ENCODE measurements at places on chromosomes 1 and 21.

GRCh38 chr1:227769047-227769935, 34.1 kb downstream of the SNAP47 start:
- DNase-seq = no peak

- DNase-seq = no peak
Measured at GRCh38 chr1:245874942-245875580, 632.0 kb downstream of the SMYD3 start.

DNA sequence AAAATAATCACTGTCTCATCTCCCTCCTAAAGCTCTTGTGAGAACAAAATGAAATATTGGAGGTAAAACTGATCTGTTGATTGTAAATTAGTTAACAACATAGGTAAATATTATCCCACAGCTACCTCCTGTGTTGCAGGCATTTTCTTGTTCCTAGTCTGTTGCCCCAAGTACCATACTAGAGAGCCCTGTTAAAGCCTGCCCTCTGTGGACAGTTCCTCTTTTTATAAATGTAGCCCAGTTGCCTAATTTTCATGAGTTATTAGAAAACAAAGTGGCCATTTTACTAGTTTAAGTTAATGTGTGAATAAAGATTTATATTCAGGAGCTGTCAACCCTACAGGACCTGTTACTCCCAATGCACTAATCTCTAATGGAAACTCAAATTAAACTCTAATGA, 180.0 kb upstream of the KCND3 start:
- no peak for DNase-seq

DNA sequence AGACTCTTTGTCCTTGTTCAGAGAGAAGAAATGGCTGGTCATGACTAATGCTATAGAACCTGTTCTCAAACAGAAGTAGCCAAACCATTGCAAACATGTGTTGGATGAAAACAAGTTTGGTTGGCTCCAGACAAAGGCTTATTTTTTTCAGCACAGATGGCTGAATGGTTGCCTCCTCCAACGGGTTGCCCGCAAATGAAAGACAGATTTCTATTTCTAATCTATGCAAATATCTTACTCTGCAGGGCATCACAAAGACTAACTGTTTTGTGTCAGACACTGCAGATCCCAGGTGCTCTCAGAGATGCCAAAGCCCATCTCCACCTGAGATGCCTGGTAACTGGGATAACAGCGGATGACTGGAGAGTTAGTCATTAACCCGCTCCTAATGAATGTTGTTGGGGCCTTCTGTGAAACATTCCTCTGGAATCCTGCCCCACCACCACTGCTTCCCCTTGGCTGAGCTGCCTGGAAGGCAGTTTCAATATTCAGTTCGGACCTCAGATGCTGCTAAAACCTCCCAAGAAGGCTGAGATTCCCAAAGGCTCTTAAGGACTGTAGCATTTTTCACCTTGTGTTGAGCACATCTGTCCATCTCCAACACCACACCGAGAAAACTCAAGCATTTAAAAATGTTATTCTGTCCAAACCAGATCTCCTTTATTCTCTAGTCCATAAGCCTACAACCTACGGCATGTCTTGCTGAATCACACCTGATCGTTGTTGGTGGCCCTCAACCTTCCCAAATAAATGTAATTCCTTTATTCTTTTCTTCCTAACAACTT, 104.4 kb downstream of the PTPN14 start:
- DNase-seq = no peak

DNA sequence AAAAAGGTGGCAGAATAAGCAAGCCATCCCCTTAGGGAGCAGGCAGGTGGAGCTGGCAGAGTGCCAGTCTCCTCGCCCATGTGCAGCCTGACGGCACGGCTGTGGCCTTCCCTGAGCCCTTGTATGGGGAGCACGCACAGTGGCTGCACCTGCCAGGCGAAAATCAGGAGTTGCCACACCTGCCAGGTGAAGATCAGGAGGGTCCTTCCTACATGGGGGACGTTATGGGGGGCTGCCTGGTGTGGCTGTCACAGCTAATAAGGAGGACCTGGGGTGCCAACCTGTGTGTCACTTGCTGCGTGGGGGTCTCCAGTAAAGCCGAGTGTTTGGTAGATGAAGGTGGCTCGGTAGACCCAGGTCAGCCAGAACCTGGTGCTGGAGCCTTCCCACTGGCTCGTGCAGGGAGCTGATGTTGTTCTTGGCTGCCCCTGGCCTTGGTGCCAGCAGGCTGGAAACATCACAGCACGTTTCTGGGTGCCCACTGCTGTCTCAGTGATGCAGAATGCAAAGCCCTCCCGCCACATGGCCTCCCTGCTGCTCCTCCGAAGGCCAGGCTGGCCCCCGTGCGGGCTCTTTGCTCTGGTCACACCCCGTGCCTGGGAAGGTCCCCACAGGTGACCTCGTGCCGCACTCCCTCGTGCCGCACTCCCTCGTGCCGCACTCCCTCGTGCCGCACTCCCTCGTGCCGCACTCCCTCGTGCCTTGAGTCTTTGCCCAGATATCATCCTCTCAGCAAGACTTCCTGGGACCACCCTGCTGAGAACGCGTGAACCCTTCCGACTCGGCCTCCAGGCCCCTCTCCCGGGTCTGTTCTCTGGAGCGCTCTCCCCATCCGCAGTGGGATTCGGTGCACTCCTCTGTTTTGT, 55.4 kb downstream of the SLC37A1 start:
- DNase-seq = no peak

- DNase-seq = no peak
Measured at GRCh38 chr1:38992412-38993111, 1.5 kb downstream of the AKIRIN1 start.

- no peak for DNase-seq
Measured at GRCh38 chr1:13790290-13791030, 90.5 kb downstream of the PRDM2 start.

DNA sequence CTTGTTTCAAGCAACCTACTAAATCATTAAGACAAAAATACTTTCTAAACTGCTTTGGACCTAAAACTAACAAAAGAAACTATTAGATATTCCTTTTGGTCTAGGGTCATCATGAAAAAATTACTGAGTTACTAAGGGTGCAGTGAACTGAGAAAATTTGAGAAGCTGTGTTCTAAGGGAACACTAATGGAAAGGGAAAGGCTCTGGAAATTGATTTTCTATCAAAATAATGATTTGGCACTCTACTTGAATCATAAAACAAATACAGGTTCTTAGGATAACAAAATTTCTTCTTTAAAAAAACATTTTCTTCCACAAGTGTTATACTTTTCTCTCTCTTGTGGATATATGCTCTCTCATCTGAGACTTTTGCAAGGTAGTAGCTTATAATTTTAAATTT, 213.5 kb downstream of the DNAH14 start:
- no peak for DNase-seq

GRCh38 chr1:27109103-27109822, 45.7 kb downstream of the SLC9A1 start:
- DNase-seq = no peak

DNA sequence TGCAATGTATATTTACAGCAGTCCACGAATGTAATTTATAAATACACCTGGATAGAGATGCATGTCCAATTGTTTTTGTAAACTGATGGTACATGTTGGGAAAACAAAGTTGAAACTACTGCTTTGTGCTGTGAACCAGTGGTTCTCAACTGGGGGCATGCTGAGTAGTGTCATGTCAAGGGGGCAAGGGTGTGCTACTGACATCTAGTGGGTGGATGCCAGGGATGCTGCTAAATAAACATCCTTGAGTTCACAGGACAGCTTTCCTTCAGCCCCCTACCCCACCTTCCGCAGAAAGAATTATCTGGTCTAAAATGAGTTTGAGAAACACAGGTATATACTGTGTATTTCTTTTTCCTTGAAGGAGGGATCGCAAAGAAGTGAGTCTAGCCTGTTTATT, 95.9 kb downstream of the RASAL2 start:
- no peak for DNase-seq

- DNase-seq = no peak
Measured at GRCh38 chr1:90722874-90723589, 5.9 kb upstream of the BARHL2 start.

GRCh38 chr1:206674745-206675175, 9.9 kb upstream of the MAPKAPK2 start:
- DNase-seq = no peak

GRCh38 chr21:33427051-33427450, 23.8 kb downstream of the IFNGR2 start:
- DNase-seq = no peak

- no peak for DNase-seq
Measured at GRCh38 chr1:221274373-221274772, 395.1 kb downstream of the HLX start.

Data from GM12891 (cell line).